Right kidney (tissue), 9 donors: ENCODE measurements at places on chromosomes 16 and 17.
A peak's percentile ranks its signal among the peaks of the same experiment; 100 is the strongest.

GRCh38 chr17:21176773-21177395, 37.1 kb downstream of the TMEM11 start:
- DNase-seq = no peak

GRCh38 chr17:77733576-77734296, 224.8 kb upstream of the TNRC6C start:
- DNase-seq = no peak

DNA sequence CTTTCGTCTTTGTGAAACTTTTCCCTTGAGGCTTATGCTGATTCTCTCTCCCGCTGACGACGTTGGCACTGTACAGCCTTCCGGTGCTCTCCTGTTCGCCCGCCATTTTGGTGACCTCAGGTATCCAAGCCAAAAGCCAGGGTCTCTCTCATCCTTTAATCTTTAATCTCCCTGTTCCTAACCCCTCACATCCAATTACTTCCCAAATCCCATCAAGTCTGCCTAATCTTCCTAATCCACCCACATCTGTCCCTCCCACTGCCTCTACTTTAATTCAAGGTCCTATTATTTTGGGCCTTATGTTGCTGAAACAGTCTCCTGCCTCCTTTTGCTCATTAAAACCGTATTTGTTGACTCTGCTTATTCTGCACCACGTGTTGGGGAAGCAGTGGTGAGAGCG, 7.3 kb downstream of the WRAP53 start:
- DNase-seq = no peak

DNA sequence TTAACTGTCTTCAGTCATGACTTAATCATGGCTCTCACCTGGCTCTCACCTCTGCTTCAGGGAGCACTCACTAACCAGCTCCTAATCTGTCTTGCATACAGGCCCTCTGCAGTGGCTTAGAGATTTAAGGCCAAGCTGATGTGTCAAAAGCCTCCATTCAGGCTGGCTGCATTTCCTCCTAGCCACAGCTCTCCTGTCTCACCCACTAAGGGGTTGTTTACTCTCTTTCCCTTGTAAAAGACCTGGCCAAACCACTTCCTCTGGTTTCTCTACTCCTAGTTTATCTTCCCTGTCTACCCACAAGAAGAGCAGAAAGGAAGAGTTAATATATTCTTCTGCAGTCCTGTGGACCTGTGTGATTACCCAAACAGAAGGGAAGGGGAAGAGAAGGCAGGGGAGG, 9.3 kb upstream of the ASIC2 start:
- no peak for DNase-seq

- no peak for DNase-seq
Observed at GRCh38 chr17:72511242-72511641, 390.4 kb downstream of the SOX9 start.

DNA sequence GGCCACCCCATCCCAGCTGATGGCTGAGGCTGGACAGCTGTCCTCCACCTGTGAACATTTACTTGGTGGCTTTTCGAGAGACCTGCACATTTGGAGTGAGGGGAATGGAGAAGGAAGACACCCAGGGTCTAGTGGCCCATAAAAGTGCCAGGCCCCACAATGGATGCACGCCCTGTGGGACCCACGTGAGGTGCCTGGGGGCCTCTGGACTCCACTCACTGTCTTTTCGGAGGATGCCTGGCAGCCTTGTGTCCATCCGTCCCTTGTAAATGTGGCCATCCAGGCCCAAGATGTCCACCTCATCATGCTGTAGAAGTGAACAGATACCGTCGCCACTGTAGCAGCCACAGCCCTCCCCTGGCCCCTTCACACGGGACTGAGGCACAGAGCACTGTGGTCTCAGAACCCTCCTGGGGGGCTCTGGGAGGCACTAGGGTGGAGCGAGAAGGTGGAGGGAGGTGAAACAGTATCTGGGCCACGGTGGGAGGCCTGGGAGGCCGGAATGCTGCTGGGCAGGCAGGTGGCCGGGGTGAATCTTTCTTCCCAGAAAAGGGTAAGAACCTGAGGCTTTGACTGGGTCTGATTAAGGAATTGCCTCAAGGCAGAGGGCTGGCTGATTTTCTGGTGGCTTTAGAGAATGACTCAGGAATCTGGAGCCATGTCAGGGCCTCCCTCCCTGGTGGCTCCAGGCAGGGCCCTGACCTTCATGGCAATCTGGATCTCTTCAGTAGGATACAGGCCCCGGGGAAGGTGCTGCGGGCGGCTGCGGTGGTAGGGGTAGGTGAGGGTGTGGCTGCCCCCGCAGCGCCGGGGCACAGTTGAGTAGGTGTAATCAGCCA, 11.5 kb downstream of the UBALD2 start:
- no peak for DNase-seq

DNA sequence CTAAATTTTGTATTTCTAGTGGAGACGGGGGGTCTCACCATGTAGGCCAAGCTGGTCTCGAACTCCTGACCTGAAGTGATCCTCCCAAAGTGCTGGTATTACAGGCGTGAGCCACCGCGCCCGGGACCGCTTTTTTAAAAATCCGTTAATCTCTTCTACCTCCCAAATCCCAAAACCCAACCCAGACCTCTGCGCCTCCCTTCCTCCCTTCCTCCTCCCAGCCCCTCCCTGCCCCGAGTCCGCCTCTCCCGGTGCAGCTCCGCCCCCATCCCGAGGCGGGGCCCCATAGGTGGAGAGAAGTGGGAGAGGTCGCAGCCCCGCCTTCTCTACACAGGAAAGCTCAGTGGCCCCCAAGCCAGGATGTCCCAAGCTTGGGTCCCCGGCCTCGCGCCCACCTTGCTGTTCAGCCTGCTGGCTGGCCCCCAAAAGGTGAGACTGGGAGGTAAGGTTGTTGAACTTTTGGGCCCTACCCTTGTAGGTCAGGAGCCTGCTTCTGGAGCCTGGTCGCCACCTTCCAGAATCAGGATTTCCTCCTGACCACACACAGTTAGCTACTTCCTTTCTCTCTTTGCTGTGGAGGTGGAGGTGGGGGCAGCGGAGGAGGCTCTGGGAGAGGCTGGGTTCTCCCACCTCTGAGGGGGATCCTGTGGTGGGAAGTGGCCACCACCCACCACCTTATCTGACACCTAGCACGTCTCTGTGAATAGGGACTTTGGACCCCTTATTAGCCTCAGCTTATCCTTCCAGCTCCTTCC, at the start of gene TMEM92:
Gene TMEM92 (plus strand): TSS at position 325 of the 755 bp plus-strand sequence. CDS start 36 bp downstream, at position 361.
- no peak for DNase-seq

DNA sequence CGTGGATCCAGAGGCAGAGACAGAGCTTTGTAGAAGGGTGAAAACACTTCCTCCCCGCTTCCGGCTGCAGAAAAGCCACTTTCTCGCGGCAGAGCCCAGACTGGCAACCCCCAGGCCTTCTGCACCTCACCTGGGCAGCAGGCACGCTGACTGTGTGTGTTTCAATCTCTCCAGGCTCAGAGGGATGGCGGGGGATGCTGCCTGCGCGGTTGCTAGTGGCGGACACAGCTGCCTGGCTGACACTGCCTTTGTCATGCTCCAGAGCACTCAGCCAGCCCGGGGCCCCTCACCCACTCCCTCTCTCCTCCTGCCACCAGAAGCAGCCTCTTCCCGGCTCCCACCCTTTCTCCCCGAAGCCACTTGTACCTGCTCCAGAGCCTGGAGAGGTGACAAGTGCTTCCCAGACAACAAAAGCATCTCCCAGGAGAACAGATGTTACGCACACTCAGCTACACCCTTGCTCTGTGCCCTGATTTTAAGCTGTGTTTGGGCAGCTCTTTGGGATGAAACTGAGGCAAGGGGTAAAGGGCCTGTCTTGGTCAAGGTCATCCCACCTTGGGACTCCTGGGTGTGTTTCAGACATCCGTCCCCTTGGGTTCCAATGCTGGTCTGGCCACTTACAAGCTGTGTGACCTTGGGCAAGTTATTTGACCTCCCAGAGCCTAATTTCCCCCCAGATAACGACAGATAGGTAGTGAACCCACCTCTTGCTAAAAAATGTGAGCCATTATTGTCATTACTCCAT, 9.2 kb upstream of the GLIS2 start:
- DNase-seq = peak; percentile 71

- DNase-seq = no peak
Observed at GRCh38 chr17:51685287-51685909, 425.1 kb downstream of the UTP18 start.

DNA sequence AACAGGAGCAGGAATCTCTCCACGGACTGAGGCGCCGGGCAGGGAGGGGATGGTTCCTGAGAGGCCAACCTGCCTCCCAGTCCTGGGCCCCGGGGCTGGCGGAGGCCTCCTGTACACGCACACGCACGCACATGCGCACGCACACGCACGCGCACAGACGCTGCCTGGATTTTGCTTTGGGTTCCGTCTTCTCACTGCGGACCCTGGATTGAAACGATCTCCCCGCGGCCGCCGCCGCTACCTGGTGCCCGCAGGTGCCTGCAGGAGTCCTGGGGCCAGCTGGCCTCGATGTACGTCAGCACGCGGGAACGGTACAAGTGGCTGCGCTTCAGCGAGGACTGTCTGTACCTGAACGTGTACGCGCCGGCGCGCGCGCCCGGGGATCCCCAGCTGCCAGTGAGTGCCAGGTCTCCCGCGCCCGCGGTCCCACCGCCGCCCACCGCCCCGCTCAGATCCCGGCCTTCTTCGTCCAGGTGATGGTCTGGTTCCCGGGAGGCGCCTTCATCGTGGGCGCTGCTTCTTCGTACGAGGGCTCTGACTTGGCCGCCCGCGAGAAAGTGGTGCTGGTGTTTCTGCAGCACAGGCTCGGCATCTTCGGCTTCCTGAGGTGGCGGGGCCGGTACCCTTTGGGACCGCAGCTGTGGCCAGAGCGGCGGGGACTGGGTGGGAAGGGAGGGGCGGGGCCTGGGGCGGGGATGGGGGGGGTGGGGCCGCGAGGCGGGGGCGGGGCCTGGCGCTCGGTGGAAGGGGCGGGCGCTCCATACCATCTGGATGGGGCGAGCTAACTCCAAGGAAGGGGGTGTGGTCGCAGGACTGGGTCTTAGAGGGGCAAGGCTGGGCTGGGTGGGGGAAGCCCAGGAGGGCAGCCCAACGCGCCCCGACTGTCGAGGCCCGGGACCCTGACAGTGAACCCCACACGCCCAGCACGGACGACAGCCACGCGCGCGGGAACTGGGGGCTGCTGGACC, 12.3 kb downstream of the CES4A start:
- peak; percentile 75 for DNase-seq

DNA sequence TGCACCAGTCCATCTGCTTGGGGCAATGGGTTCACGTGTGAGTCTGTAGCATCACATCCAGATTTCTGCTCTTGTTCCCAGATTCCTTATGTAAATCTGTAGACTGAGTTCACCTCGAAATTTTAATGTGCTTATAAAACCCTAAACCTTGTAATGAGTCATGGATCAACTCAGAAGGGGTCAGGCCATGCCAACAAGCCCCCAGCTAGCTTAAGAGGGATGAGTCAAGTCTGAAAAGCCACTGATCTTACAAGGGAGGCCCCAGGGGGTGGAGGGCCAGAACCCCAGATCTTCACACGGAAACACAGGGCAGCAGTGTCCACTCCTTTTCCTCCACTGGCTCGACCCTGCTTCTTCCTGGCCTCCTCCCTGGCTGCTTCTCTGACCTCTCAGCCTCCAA, 399.1 kb upstream of the CDH5 start:
- no peak for DNase-seq

- DNase-seq = no peak
Observed at GRCh38 chr16:56532714-56533113, 12.9 kb upstream of the BBS2 start.

DNA sequence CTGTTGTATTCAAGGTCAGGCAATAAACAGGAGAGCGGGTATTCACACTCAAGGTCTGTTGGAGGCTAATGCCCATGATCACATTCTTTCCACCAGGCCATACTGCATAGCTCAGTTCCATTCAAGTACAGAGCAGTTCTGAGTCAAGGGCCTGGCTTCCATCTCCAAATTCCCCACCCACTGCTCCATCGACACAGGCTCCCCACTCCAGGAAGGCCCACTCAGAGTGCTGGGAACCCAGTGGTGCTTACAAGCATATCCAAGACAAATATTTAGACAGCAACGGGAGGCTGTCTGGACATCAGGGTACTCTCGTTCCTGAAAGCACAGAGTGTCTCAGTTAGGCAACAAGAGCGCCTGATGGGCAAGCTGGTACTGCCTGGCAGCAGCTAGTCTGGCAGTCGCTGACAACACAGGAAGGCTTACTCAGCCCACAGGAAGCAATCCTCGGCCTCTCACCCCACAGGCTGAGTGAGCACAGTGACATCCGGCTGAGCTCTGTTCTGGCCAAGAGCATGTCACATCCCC, 40.9 kb downstream of the RFFL start:
- DNase-seq = peak; percentile 10

- no peak for DNase-seq
Observed at GRCh38 chr16:84068041-84068440, 25.4 kb upstream of the SLC38A8 start.

- no peak for DNase-seq
Observed at GRCh38 chr16:70468776-70469525, 14.6 kb downstream of the FCSK start.

DNA sequence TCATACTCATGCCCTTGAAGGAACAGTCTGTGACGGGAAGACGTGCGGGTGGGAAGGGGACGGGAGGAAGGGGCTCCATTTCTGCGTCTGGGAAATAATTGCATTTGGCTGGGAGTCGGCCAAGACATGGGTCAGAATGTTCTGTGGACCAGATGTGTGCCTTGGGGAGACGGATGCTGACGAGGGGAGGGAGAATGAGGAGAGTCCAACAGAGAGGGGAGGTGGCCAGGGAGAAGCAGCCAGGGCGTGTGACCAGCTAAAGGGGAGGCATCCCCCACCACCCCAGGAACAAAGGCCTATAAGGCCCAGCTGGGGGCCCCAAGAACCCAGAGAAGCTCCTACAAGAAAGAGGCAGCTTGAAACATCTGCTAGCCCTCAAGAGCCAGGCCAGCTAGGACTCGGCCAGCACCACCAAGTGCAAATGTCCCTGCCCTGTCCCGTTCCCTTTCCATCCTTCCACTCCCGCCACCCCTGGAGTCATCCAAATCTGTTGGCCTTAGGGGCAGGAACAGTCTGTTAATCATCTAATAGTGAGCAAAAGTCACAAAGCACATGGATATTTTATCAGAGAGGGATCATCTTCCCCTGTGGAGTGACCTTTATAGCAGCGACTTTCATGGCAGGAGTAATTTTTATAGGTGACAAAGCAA, 42.5 kb upstream of the BCO1 start:
- no peak for DNase-seq

- DNase-seq = no peak
Observed at GRCh38 chr17:48322060-48322459, 108.0 kb downstream of the SKAP1 start.

- no peak for DNase-seq
Observed at GRCh38 chr16:23987443-23987842, 151.7 kb downstream of the PRKCB start.

DNA sequence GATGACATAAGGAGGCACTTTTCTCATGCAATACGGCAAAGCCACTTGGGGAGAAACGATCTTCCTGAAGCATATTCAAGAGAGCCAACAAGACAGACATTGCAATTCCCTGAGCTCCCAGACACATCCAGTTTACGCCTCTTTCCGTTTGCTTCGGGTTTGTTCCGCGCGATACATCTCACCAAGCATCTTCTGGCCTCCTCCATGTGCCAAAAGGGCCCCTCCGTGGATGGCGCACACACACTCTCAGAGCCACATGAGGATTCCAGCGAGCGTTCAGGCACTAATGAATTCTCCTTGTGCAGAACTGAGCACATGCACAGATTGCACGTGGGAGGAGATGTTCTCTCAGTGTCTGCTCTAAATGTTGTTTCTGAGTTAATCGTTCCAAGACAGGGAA, 146.7 kb upstream of the SHISA6 start:
- no peak for DNase-seq
